Heart right ventricle (tissue), 16 donors: ENCODE measurements at places on chromosomes 1 and 21. TPM values are rescaled to one million over a fixed set of nuclear protein-coding genes. Genes with fewer than 3 reads are reported as not detected.
A peak's percentile ranks its signal among the peaks of the same experiment; 100 is the strongest.

Gene GJA4
- 30.9 TPM for total RNA-seq

Gene RPTN
- not detected for total RNA-seq

Gene HMGN1
- 56.5 TPM for total RNA-seq

Gene AMY2A
- total RNA-seq = 0.81 TPM

Gene KHDRBS1
- 66.6 TPM for total RNA-seq

Gene PRR9
- not detected for total RNA-seq

Gene FMOD
- total RNA-seq = 9.9 TPM

Gene CD46
- total RNA-seq = 84.0 TPM

Gene OR14K1
- total RNA-seq = not detected

Gene ZYG11A
- not detected for total RNA-seq

Gene TNFRSF18
- not detected for total RNA-seq

GRCh38 chr1:100499194-100499811 is 38.6 kb upstream of the GPR88 start:
- DNase-seq = no peak

GRCh38 chr1:25564777-25565574 is 21.6 kb downstream of the LDLRAP1 start:
- no peak for DNase-seq

DNA sequence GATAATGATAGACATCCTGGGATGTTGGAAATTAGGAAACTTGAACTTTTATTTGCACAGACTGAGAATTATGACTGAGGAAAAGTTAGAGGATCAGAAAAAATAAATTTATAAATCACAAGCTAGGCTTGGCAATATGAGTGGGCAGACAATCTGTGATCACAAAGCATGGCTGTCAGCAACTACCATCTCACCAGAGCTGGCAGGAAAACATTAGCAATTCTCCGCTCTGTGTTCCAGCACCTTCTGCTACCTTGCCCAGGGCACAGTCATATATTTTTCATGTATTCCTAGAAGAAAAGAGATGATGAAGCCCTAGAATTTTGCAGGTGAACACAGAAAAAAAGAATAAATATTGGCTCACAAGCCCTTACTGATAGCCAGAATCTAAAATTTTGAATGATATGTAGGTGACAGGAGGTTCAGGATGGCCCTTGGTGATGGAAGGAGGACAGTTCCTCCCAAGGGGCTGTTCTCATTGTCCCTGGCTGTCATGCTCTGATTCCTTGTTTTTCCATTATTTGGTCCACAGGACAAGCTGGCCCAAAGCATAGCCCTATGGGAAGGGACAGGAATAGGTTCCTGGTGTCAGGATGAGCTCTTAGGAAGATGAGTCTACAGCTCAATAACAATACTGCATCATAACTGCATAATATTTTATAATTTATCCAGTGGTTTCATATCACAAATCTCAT is 12.2 kb upstream of the STXBP3 start:
- DNase-seq = no peak

DNA sequence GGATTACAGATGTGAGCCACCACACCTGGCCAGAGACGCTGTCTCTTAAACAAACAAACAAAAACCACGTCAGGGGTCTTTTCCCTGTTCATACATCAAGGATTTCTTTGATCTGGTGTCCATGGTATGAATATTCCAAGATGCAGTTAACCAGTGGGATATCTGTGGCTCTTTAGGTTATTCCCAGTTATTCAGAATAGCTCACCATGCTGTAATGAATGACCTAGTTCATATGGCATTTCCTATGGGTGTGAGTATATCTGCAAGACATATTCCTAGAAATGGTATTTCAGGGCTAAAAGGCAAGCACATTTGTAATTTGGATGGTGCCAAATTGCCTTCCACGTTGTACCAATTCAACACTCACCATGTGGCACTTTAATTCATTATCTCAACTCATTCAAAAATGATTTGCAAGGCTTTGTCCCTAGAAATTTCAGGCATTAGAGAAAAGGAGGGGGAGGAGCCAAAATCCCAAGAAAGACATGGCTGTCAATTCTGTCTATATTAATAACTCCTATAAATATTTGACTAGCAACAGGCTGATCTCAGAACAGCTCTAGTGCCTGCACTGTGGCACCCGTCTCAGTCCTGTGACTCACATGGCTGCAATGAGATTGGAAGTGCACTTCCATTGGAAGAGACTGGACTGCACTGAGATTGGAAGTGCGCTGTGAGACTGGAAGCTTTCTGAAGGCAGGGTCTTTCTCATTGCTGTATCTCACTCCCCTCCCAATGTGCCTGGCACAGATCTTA is 6.0 kb upstream of the STMN1 start:
- no peak for DNase-seq

DNA sequence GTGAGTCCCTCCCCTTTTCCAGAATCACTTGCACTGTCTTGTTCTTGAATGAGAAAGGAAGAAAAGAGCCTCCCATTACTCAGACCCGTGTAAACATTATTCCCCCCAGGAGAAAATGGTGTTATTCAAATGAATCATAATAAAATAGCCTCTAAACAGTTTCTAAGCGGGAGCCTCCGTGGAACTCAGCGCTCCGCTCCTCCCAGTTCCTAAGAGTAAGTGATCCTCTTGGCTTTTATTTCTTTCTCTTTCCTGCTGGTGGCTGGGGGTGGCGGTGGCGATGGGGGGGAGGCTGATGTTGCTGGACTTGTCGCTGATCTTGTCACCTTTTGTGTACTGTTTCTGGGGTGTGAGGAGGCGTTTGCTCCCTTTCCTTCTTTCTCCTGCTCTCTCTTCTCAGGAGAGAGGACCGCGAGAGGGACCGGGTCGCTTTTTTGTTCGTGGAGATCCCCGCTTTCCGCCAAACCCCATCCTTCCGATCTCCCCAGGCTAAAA is 781 bp downstream of the PROX1 start:
- no peak for DNase-seq

GRCh38 chr1:55215194-55216021 is at the start of gene USP24:
TSS of gene USP24 (minus strand) at chr1:55215364. CDS start at chr1:55215113, 251 bp downstream.
- peak; percentile 77 for DNase-seq

DNA sequence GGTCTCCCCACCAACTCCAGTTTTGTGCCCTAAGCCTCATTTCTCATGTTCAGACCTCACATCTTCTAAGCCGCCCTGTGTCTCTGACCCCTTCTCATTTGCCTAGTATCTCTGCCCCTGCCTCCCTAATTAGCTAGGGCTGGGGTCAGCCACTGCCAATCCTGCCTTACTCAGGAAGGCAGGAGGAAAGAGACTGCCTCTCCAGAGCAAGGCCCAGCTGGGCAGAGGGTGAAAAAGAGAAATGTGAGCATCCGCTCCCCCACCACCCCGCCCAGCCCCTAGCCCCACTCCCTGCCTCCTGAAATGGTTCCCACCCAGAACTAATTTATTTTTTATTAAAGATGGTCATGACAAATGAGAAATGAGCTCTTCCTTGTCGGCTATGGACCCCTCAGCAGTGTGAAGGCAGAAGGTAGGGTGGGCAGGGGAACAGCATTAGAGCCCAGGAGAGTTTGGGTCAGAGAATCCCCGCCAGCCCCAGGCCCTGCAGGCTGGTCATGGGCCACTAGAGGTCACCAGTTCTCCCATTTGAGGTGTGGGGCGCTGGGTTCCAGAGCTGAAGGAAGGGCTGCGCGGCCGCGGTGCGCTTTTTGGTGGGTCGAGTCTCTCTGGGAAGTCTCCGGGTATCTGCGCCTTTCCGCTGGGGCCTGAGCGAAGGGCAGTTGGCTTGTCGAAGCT is 11.5 kb downstream of the ADAMTSL4 start:
- DNase-seq = peak; percentile 87

DNA sequence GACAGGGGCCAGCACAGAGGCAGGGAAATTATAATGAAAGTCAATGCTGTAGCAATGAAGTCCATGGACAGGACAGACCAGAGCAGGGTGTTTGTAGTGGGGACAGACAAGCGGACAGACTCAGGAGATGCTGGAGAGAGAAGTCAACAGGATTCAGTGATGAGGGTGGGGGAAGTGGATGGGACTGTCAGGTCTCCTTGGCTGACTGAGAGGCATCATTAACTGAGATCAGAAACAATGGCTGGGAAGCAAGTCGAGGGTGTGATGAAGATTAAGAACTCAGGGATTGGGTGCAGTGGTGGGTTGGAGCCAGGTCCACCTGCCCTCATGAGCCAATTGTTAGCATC is 25.5 kb downstream of the CD58 start:
- DNase-seq = no peak

GRCh38 chr1:54001591-54001990 is 16.4 kb downstream of the LDLRAD1 start:
- DNase-seq = no peak

DNA sequence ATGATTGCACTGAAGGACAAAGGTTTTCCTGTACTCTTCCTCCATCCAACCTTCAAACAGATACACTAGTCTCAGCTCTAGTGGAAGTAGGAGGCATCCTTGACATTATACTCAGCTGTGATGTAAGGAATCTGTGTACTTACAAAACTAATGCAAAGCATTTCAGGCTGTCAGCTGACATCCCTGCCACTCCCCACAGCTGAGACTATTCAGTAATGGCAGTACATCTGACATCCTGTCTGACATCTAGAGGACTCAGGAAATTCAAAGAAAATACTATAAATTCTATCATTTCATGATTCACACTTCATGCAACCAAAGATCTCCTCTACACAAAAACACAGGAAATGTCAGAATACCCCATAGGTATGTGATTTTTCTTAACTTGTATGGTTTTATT is 325.8 kb downstream of the SMYD3 start:
- DNase-seq = no peak

GRCh38 chr1:221138516-221138915 is 259.3 kb downstream of the HLX start:
- no peak for DNase-seq

- no peak for DNase-seq
These were observed 5.6 kb upstream of the RD3 start for GRCh38 chr1:211497489-211498045.

DNA sequence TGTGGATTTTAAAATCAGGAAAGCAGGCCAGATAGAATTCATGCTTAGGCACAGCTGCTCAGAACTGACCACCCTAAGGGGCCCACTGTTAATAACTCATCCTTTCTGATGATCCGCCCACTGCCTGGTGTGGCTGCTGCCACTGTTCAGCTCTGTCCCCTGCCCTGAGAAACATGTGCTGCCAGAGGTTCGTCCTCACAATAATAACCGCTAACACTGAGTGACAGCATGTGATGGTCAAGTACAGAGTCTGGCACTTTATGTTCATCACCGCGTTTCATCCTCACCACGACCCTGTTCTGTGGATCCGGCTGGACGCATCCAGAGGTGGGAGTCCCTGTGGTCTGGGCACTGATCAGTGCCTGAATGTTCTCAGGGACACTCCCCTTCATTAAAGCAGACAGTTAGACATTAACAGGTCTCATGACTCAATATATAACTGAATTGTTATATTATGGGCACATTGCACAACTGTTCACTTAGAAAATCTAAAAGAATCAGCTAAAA is 108.6 kb downstream of the SIM2 start:
- no peak for DNase-seq

DNA sequence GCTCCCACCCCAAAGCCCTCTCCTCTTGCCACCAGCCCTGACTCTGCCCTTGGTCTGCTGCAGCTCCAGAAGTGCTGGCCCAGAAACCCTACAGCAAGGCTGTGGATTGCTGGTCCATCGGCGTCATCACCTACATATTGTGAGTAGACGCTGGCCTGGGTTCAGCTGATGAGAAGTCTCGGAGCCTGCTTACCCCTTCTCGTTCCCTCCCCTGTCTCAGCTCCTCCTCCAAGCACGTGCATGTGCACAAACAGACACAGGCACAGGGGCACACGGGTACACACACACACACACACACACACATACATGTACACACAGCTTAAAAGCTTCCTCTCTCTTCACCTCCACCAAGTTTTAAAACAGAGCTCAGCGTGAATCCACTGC is 24.3 kb downstream of the CAMK1G start:
- no peak for DNase-seq

- no peak for DNase-seq
These were observed 131.2 kb upstream of the COA6 start for GRCh38 chr1:234241941-234242490.

- DNase-seq = no peak
These were observed 59.1 kb downstream of the CAMK2N1 start for GRCh38 chr1:20426923-20427322.

DNA sequence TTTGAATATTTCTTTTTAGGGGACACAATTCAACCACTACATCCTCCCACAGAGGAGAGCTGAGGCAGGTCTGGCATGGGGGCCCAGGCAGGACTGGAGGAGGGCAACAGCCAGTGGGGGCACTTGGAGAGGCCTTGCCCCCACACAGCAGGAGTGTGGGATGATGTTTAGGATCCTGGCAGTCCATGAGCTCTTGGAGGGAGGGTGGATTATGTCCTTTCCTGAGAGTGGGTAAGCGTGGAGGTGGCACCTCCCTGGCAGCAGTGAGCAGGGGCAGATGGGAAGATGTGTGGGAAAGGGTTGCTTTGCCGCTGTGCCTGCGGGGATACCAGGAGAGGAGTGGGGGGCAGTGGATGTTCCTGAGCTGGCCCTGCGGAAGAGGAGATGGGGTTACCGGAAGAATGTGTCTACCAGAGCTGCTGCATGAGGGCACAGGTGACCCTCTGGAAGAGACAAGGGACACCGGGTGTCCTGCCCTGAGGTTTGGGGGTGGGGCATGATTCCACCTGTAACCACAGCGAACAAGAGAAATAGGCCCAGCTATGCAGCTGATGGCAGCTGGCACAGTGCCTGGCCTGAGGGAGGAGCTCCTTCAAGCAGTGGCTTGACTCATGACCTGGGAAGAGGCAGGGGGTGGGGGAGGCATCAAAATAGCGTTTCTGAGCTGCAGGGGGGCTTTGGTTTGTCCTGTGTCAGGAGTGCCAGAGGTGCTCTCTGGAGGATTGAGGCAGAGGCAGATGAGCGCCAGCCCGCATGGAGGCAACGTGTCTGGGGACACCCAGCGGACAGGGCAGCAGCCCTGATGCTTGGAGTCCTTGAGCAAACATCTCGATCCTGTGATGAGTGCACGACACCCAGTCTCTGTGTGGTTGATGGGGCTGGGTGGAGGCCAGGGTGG is 123.9 kb upstream of the TMPRSS2 start:
- DNase-seq = no peak

DNA sequence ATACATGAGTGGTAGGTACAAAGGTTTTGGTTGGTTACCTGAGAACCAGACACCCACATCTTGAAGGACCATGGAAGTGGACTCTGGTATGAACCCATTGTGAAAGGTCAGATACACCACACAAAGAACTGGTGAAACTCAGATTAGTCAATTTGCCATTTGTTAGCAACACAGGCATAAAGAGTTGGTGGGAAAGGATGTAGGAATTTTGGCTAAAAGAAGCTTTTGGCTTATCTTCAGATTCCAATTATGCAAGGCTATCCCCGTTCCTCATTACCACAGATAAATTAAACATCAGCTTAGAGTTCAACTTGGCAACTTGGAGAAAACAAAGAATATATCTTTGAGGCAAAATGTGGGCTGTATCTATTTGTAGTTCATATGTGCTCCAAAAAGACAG is 87.0 kb upstream of the IRF2BP2 start:
- no peak for DNase-seq

GRCh38 chr1:101242324-101243050 is 5.7 kb downstream of the S1PR1 start:
- no peak for DNase-seq

DNA sequence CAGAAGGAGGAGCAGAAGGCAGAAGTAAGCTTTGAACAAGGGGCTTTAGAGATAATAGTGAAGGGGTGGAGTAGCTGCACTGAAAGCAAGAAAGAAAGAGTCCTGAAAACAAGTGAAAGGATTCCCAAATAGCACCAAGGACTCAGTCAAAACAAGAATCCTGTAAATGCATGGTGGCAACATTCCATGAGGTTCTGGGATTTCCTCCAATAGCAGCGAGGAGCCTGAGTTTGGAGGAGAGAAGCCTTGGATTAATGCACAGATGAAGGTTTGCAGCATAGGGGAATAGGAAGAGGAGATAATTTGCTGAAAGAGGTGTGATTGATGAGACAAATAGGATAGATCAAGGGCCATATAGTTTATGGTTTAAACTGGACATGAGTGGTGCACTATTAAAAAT is 10.9 kb downstream of the KRTAP22-2 start:
- DNase-seq = no peak
